ENCODE measurements at places on chromosomes 5 and 9.

DNA sequence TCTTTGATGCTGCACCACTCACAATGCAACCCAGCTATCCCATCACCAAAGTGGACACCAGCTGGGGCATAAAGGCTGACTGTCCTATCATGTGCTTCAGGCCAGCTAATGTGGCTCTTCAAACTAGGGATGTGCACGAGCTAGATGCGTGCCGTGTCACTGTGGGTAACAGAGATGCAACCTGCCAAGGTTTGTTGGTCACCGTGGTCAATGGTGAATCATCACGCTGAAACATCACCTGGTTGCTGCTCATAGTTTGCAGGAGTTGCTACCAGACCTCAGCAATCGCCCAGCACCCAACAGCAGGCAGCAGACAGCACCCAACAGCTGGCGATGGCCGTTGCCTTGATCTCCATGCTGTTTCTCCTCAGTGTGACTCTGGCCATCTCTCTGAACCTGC, 2.1 kb upstream of the PCDHGA1 start:
- DNase-seq, result no peak

DNA sequence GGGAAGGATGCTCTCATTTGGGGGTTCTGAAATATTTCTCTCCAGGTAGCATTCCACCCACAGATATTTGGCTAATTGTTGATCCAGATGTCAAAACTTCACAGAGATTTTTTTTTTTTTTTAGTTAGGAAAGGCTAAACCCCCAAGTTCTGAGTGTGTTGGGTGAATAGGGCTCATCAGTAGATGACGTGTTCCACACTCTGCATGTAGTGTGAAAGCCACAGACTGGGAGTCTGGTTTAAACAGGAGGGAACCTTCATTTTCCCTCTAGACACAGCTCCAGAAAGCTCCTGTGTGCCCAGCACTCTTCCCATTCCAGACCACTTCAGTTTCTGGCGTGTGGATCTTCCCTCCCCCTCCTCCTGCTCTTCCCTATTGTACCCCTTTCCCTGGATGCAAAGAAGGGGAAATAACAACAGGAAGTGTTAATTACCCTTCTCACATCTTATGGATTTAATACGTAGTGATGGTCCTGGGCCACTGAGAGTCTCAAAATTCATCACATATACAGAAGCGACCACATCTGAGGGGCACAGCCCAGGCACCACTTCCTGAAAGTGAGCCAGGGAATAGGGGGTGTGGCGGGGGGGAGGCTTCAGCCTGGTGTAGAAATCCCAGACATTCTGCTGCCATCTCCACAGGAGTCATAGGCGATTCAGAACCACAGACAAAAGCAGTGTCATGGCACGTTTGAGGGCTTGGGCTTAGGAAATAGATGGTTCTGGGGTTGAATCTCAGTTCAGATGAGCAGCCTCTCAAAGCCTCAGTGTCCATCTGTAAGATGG, 65.1 kb downstream of the DAP start:
- DNase-seq, result no peak

DNA sequence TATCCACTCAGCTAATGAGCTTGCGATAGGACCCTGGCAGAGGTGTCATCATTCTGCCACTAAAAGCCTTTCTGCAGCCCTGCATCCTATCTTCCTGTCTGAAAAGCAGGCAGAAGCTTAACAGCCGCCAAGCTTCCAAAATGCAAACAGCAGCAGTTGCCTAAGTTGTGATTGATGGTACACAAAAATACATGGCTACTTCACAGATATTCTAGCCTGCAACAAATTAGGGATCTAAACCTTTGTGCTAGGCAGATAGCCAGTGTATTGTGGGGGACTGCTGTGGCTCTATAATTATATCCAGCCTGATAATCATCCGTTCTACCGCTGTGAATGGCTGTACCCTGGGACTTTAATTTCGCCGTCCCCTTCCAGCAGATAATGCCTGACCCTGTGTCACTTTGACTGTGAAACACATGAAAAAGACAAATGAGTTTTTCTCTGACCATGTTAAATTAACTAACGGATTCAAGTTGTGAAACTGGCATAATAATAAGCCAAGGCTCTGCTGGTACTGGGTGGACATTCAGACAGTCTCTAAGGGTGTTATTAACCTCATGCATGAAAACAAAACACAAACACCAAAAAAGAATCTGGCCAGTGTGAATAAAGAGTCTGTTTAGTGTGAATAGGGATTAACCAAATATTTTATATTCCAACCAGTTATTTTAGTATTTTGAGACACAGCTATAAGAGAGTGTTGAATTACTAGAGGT, 45.9 kb downstream of the SEMA6A start:
- no peak for DNase-seq

DNA sequence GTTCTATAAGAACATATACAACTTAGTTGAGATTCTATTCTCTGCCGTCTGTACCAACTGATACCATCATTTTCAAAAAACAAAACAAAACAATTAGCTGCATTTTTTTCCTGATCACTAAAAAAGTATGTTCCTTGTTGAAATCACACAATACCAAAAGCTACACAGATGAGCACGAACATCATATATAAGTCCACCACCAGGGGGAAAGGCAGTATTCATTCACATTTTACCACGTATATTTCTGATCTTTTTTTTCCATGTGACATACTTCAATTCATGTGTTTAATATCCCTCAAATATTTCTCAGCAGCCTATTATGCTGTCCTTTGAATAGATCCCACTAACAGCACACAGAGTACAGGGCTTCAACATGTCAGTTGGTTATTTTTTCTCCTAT, 40.6 kb downstream of the IRX2 start:
- no peak for DNase-seq

DNA sequence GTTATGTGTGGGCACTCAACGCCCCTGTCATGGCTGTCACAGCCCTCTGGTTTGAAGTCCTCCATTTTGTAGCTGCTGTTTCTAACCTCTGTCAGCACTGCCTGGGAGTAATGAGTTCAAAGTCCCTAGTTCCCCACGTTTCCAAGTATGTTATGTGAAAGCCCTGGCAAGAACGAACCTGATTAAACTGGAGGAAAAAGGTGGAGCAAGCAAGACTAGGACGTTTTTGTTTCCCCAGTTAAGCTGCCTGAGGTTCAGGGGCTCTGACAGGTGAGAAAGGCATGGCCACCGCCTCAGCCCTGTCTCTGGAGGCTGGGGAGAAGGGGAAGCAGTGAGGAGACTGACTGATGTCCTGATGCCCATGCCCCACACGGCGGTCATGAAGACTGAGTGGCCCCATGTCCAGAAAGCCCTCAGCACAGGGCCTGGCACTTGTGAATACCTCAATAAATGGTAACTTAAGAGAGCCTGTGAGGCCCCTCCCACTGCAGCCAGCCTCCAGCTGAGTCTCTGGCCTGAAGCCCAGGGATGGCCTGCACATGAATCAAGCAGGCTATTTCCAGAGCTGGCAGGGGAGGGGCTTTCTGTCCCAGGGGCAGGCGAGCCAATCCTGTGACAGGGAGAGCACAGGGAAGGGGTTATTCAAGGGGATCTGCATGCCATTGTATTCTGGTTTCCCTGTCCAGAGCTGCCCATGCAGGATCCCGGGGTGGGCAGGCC, 61.8 kb downstream of the PFDN1 start:
- peak; percentile 89 for DNase-seq

DNA sequence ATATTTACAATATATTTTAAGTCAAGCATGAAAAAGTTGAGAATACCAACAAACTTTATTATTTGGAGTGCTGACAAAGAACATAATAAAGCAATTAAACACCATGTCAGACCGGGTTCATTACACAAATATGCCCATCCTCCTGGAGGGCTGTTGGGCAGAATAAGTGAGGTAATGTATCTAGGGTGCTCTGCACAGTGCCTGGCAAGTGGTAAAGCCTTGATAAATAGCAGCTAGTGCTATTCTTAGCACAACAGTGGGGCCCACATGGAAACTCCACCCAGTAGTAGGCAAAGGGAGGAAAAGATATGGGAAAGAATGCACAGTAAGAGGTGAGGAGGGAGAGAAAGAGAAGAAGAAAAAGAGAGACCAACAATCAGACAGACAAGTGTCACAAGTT, 97.7 kb downstream of the SLC1A3 start:
- no peak for DNase-seq

GRCh38 chr5:132746954-132747615, at the start of gene CCNI2:
Gene CCNI2 (plus strand): TSS chr5:132747426. CDS start chr5:132747496, 70 bp downstream.
- no peak for DNase-seq

DNA sequence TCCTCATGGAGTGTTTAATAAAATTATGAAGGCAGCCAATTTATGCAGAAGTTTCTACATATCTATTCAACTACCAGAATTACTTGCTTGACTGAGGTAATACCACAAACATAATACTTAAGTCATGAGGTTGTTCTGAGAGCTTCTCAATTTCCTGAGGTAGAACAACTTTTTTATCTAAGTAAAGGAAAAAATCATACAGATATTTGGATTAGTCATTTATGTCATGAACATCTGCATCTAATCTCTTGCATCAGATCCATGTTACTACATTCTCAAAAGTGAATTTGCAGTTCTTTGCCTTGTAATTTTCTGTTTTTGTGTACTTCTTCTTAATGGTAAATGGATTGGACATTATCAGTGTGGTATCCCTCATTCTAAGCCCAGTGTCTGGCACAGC, 60.4 kb upstream of the RGMB start:
- no peak for DNase-seq

DNA sequence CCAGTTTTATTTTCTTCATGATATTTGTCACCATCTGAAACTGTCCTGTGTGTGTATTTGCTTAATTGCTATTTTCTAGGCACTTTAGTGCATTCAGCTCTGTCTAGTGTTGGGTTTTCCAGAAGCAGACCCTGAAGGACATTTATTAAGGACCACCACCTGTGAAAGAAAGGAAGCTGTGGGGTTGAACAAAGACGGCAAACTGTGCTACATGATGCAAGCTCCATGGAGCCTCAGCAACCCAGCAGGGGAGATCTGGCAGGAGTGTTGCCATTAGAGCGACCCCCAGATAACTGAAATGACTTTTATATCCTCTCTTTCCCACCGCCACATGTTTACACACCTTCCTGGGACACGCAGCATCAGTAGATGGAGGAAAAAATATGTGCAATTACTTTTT, 125.5 kb downstream of the GABRB2 start:
- no peak for DNase-seq

DNA sequence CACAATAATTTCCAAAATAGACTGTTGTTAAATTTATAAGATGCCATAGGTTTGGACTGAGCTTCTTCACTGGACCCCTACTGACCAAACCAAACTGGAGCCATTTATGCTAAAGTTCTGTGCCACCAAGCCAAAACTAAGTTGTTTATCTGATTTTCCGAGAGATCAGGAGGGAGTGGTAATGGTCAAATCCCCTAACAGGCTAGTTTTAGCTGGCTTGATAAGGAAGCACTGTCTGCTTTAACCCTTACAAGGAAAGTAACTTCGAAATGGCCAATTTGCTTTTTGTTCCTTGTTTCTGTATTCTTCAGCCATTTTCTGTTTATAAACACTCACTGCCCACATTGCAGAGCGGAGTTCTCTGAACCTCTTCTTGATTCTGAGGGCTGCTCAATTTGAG, 246.8 kb upstream of the TUT7 start:
- no peak for DNase-seq

DNA sequence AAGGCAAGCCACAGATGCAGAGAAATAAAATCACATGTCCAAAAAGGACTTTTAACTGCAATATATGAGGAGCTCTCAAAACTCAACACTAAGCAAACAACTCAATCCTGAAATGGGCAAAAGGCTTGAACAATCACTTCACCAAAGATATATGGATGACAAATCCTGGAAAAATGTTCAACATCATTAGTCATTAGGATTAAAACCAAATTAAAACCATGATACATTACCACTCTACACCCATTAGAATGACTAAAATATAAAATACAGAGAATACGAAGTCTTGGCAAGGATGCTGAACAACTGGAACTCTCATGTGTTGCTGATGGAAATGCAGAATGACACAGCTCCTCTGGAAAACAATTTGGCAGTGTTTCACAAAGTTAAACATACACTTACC, 277.4 kb downstream of the TLE1 start:
- no peak for DNase-seq

- no peak for DNase-seq
Measured at GRCh38 chr5:56595566-56595965, 219.8 kb upstream of the MAP3K1 start.

- no peak for DNase-seq
Measured at GRCh38 chr5:175493726-175494125, 15.4 kb downstream of the SFXN1 start.

DNA sequence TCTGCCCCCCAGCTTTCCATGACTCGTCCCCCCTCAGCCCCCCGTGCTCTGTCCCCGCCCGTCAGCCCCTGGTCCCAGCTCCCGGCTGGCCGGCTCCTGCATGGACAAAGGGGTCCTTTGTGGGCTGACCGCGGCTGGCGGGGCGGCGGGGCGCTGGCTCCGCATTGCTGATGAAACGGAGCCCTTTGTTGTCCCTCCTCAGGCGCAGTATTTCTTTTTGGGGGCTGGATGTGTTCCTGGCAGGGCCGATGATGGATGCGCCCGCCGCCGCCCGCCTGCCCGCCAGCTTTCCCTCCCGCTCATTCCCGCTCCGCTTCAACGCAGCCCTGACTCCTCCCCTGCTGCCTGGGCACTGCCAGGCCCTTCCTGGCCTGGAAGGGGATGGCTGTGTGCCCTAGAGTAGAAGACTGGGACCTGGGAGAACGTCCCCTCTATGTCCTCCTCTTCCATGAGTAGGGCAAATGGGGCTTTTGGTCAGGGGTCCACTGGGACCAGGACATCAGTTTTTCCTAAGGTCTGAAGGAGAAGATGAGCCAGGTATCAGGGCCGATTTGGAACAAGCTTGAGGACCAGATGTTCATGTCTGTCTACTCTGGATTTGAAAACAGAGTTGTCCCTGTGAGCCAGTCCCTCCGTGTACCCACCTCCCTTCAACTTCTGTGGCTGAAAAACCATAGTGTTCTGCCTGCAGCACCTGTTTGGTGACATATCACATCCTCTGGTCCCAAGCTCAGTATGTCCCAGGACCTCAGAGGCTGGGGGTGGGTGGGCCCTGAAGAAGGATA, 29.0 kb downstream of the CXXC5 start:
- DNase-seq, result peak; percentile 57

DNA sequence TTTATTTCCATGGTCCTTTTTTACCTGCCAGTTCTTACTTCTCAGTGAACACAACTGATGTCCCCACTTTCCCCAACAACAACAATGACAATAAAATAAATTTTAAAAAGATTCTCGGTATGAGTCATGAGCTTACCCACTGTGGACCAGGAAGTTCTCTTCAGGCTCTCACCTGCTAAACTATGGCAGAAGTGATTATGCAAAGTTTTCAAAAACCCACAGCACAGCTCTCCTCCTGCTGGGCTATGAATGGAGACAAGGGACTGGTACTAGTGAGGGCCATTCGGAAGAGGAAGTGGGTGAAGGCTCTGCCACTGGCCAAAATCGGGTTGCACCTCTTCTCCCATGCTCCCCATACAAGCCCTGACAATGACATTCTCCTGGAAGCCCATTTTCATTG, 429.4 kb downstream of the PIK3R1 start:
- DNase-seq, result no peak

GRCh38 chr5:158324236-158324635, 465.3 kb upstream of the CLINT1 start:
- no peak for DNase-seq
